ENCODE measurements at places on chromosomes 7 and 10.

DNA sequence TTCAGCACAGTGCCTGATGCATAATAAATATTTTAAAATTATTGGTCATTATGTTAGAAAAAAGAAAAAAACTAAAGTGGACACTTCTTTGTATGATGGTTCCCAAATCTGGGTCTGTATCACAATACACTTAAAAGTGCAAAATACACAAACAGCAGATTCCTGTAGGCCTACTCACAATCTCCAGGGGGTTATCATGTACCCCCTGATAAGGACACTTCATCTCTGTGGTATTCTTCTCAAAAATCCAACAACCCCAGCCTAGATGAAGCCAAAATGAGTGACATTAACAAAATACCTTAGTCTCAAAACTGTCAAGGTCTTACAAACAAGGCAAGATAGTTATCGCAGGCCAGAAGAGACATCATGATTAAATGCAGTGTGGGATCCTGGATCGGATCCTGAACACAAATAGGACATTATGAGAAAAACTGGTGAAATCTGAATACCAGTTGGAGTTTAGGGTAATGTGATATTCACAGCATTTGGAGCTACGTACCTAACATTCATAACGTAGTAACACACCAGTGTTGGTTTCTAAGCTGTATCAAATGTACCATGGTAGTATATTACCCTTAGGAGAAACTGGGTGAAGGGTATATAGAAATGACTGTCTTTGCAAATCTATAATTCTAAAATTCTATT lies 45.2 kb downstream of the NSUN6 start:
- no peaks in the 10 kb centered on the region for H3K27me3 ChIP-seq
- no peak overlapping the region for H3K4me3 ChIP-seq
- H3K27ac ChIP-seq, result no peak overlapping the region
- H3K36me3 ChIP-seq, result peaks cover 26% of the 10 kb centered on the region
- no peak for DNase-seq

GRCh38 chr10:101902032-101902819 lies 58.6 kb upstream of the KCNIP2 start:
- H3K27me3 ChIP-seq, result no peaks in the 10 kb centered on the region
- peaks cover 7% of the 10 kb centered on the region for H3K36me3 ChIP-seq
- H3K4me3 ChIP-seq, result no peak overlapping the region
- H3K27ac ChIP-seq, result no peak overlapping the region
- no peak for DNase-seq
- H3K4me1 ChIP-seq, result peaks cover 26% of the 10 kb centered on the region

DNA sequence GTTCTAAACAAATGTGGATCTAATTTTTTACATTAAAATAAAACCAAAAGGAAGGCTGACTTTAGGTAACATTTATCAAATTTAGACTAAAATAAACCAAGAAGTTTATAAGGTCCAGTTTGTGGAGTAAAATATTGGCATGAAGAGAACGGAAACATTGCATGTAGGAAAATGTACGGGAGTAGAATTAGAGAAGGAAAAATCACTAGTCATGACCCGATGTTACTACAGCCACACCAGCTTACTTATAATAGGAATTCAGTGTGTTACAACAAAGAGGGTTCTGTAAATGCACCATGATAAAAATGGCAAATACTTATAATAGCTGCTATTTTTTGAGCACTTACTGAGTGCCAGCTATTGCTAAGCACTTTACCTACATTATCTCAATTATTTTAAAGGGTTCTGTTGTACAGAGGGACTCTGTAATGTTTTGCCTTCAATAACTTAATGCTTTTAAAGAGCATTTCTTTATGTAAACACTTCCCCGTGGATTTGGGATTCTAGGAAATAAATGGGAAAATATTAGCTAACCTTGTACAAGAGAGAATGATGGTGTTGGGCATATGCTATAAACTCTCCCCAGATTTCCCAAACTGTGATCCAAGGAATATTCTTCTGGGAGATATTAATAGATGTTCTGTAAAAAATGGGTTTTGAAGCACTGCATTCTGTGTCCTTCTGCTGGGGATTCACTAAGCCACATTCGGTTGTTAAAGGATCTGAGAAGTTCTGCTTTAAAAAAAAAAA lies 296.7 kb downstream of the BBS9 start:
- no peak for DNase-seq
- H3K4me1 ChIP-seq, result no peaks in the 10 kb centered on the region
- no peaks in the 10 kb centered on the region for H3K36me3 ChIP-seq

- H3K27ac ChIP-seq, result no peak overlapping the region
- no peak for DNase-seq
- no peaks in the 10 kb centered on the region for H3K4me1 ChIP-seq
- H3K4me3 ChIP-seq, result no peak overlapping the region
Measured at GRCh38 chr10:76880931-76881330, 756.7 kb downstream of the KCNMA1 start.
